Astrocyte of the hippocampus (primary cell): ENCODE measurements at places on chromosomes 12 and 14.
A peak's percentile ranks its signal among the peaks of the same experiment; 100 is the strongest.

- DNase-seq = peak; percentile 57
Measured at GRCh38 chr12:29782285-29782870, 1.4 kb downstream of the TMTC1 start.

DNA sequence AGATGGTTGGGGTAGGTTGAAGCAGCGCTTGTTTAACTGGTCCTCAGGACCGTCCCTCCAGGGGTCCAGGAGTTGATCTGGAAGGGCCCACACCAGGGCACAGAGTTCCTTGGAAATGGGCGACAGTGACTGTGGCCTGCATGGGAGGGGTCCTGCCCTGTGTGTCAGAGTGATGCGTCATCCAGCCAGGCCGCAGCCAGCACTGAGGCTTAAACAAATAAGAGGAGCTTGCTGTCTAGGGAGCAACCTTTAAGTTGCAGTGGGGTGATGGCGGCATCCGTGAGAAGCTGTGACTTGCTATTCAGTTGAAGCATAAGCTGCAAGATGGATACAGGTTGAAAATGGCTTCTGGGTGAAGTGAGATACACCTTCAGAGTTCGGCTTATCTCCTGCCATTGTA is 20.2 kb downstream of the DCAF4 start:
- DNase-seq = peak; percentile 50

DNA sequence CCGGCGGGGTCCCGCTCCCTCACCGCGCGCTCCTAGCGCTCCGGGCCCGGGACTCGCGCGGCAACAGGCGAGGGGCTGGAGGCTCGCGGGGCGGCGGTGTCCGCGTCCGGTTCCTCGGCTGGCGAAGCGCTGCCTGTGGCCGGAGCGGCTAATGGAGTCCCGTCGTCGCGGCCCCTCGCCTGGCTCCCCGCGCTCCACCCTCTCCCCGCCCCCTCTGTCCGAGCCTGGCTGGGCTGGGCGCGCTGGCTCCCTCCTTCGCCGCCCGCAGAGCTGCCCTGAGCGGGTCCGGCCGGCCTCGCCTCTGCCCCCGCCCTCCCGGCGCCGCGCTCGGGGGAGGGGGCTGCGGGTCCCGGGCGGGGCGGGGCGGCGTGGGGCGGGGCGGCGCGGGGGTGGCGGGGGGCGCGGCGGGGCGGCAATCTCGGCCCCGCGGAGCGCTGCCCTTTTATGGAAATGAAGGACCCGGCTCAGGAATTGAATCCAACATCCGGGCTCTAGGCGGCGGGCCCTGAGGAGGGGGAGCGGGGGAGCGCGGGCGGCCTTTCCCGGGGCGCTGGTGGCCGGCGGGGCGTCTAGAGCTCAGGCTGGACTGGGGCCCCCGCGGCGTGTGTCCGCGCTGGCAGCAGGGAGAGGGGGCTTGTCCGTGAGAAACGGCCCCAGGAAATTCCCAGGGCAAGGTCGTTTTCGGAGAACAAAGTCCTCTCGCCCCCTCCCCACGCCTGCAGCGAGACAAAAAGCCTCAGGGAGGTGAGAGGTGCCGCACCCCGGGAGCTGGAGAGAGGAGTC is at the start of gene FERMT2:
Gene FERMT2 (minus strand): TSS at position 153 of the 783 bp plus-strand sequence. CDS start 482 bp downstream, outside the sequence.
- peak; percentile 97 for DNase-seq

DNA sequence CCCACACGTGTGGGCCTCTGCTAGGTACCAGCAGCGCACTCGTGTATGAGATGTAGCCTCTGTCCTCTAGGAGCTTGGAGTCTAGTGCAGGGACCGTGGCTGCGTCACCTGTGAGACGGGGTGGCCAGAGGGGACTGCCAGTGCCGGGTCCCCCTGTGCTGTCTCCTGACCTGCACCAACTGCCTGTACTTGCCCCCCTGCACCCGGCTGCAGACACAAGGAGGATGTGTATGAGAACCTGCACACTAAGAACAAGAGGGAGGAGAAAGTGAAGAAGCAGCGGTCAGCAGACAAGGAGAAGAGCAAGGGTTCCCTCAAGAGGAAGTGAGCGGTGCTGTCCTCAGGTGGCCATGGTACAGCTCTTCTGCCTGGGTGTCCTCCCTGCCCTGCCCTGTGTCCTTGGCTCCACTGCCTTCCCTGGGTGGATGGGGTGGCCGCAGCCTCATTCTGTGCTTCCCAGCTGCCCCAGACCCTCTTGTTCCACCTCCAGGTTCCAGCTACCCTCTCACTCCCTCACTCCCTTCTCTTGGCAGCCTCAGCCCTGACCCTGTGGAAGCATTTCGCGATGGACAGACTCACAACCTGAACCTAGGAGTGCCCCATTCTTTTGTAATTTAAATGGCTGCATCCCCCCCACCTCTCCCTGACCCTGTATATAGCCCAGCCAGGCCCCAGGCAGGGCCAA is 9.6 kb downstream of the PTPN6 start:
- DNase-seq = no peak

- peak; percentile 13 for DNase-seq
Measured at GRCh38 chr14:68401317-68401716, 391.6 kb downstream of the ZFP36L1 start.

DNA sequence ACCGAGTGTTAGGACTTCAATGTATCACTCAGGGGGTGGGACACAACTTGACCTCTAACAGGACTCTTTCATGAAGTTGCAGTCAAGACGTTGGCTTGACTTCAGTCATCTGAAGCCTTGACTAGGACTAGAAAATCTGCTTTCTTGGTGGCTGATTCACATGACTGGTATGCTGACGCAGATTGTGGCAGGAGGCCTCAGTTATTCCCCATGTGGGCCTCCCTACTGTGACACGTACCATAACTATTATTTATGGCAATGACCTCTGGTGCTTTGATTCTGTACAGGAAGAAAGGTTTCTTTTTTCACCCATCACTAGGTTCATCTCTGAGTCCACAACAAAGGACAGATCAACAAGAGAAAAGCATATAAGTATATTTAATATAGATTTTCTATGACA is 270.4 kb downstream of the NEDD1 start:
- DNase-seq = peak; percentile 49

GRCh38 chr14:48936849-48937248 is 649.3 kb downstream of the RPS29 start:
- peak; percentile 36 for DNase-seq

DNA sequence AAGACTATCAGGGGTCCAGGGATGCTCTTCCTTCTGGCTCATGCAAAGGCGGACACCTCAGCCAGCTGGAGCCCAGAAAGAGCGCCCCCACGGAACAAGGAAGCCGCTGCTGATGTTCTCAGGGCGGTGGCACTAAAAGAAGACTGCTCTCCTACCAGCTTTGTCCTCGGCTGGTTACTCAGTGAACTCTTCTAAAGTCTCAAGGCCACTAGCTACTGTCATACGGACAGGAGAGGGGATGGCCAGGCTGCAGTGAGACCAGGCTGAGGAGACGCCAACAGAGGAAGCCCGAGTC is 59.6 kb downstream of the CCDC88C start:
- no peak for DNase-seq
